ENCODE measurements at places on chromosomes 4 and X. TPM values are rescaled to one million over a fixed set of nuclear protein-coding genes. Genes with fewer than 3 reads are reported as not detected.
A peak's percentile ranks its signal among the peaks of the same experiment; 100 is the strongest.

DNA sequence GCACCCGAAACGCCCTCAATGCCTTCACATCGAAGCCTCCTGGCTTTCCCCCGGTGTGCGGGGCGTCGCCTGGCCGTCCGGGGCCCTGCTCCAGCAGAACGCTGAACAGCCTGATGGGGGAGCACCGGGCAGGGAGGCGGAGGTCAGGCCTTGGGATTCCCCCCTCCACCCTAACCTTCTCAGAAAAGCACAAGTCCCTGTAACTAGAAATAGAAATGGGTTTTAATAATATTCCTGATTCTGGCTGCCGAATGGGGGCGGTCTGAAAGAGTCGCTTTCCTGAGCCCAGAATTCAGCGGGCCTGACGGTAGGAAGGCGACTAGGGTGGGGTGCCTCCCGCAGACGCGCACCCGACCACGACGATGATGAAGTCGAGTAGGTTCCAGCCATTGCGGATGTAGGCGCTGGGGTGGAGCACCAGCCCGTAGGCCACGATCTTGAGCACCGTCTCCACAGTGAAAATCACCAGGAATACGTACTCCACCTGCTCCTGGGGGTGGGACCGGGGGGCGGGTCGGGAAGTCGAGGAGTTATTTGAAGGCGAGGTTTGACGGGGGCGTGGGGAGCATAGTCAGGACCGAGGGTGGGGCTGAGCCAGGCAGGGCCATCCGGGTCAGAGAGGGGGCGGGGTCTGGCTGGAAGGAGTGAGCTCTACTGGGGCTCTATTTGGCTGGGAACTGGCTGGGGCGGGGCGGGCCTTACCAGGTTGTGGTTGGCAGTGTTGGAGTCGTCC is 2.5 kb downstream of the CACNA1F start:
- H3K4me3 ChIP-seq = peak overlapping the region; percentile 44
- no peaks in the 10 kb centered on the region for H3K27me3 ChIP-seq
- no peaks in the 10 kb centered on the region for H3K36me3 ChIP-seq
- H3K4me1 ChIP-seq = no peaks in the 10 kb centered on the region
- H3K27ac ChIP-seq = no peak overlapping the region
- peak; percentile 76 for DNase-seq

- H3K4me3 ChIP-seq = no peak overlapping the region
- no peaks in the 10 kb centered on the region for H3K4me1 ChIP-seq
- no peaks in the 10 kb centered on the region for H3K36me3 ChIP-seq
- no peaks in the 10 kb centered on the region for H3K27me3 ChIP-seq
- no peak overlapping the region for H3K27ac ChIP-seq
Measured at GRCh38 chr4:114941503-114941902, 171.9 kb downstream of the NDST4 start.

GRCh38 chrX:19569121-19569805 is 54.0 kb upstream of the MAP3K15 start:
- DNase-seq = no peak
- no peak overlapping the region for H3K4me3 ChIP-seq
- H3K27me3 ChIP-seq = no peaks in the 10 kb centered on the region
- no peaks in the 10 kb centered on the region for H3K36me3 ChIP-seq

The MCTS1 gene
- not detected for total RNA-seq

The RHOXF1 gene
- not detected for total RNA-seq

The F9 gene
- total RNA-seq = 15.0 TPM

GRCh38 chrX:48728653-48729052 is 32.1 kb downstream of the SUV39H1 start:
- H3K4me3 ChIP-seq = no peak overlapping the region
- no peak overlapping the region for H3K27ac ChIP-seq
- H3K4me1 ChIP-seq = no peaks in the 10 kb centered on the region
- H3K36me3 ChIP-seq = no peaks in the 10 kb centered on the region
- no peaks in the 10 kb centered on the region for H3K27me3 ChIP-seq

GRCh38 chrX:88604433-88605221 is 142.4 kb upstream of the CPXCR1 start:
- DNase-seq = no peak
- H3K4me3 ChIP-seq = no peak overlapping the region
- H3K4me1 ChIP-seq = no peaks in the 10 kb centered on the region
- H3K27ac ChIP-seq = no peak overlapping the region

DNA sequence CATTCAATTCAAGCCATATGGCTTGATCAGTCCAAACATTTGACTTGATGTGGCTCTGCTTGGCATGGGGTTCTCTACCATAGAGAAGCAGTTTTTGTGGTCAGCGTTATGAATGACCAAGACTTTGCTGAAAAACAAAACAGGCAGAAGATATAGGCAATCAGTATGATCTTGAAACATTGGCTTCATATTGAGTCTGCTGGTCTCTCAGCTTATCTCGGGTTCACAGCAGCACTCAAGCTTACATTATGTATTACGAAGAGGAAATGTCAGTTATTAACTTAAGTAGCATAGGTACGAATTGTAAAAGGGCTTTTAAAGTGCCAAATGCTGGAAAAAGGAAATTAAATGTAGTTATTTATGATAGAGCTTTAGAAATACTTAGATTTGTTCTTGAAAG is 99.0 kb downstream of the AFF2 start:
- no peaks in the 10 kb centered on the region for H3K36me3 ChIP-seq
- H3K27ac ChIP-seq = no peak overlapping the region
- no peaks in the 10 kb centered on the region for H3K27me3 ChIP-seq
- no peak overlapping the region for H3K4me3 ChIP-seq

The WDFY3 gene
- 30.2 TPM for total RNA-seq

The SERPINA7 gene
- total RNA-seq = 0.75 TPM

DNA sequence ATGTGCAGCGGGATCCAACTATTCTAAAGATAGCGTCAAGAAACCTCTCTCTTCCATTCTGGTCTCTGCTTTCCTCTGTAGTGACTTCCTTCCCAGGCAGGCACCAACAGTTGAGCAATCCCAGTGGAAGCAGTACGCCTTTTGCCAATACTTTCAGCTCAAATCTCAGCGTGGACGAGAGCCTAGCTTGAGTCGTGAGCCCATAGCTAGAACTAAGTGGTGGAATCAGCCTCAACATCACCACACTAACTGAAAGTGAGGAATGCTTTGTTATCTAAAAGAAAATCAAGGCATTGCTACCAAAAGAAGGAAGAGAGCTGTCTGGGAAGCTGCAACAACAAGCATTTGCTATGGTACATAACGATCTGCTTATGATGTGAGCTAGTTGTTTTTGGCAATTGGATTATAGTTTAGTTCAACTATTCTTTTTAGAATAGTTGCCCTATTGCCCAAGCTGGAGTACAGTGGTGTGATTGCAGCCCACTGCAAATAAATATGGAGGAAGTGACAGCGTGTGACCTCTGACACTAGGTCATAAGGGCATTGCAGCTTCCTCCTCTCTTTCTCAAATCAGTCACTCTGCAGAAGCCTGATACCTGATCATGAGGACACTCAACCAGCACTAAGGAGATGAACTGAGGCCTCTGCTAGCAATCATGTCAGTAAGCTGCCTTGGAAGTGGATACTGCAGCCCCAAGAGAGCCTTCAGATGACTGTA is 24.7 kb upstream of the FRYL start:
- DNase-seq = no peak
- H3K4me1 ChIP-seq = peaks cover 9% of the 10 kb centered on the region
- H3K4me3 ChIP-seq = peak overlapping the region; percentile 45
- no peaks in the 10 kb centered on the region for H3K27me3 ChIP-seq
- H3K36me3 ChIP-seq = no peaks in the 10 kb centered on the region

- no peak for DNase-seq
- no peaks in the 10 kb centered on the region for H3K4me1 ChIP-seq
- H3K4me3 ChIP-seq = no peak overlapping the region
- no peaks in the 10 kb centered on the region for H3K27me3 ChIP-seq
Measured at GRCh38 chr4:152273343-152273742, 262.5 kb downstream of the FBXW7 start.

DNA sequence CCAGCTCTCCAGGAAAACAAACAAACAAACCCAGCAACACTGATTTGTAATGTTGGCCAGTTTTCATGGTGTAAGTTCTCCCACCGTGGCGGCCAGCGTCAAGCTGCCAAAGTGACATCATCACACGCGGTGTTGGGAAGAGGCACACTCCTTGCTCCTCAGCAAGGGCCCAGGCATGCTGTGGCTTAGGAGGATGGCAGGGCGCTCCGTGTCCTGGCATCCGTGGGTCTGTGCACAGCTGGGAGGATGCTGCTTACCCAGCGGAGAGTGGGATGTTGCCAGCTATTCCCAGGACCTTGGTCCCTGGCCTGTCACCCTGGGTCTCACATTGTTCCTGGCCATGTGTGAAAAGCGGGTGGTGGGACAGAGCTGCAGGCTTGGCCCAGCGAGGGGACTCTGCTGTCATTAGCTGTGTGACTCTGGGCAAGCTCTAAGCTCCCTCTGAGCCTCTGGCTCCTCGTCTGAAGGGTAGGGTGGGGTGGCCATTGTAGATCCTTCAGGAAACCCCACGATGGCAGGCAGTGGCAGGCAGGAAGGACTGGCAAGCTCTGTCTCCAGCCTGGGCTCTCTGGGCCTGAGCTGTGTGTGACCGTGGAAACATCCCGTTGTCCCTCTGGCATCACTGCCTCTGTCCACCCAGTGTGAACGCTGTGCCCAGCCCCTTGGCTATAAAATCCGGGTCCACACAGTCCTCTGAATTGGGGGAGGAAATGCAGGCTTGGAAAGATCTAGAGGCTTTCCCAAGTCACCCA is 10.8 kb downstream of the PSAPL1 start:
- no peaks in the 10 kb centered on the region for H3K36me3 ChIP-seq
- no peak overlapping the region for H3K27ac ChIP-seq
- H3K4me1 ChIP-seq = no peaks in the 10 kb centered on the region
- no peak overlapping the region for H3K4me3 ChIP-seq

DNA sequence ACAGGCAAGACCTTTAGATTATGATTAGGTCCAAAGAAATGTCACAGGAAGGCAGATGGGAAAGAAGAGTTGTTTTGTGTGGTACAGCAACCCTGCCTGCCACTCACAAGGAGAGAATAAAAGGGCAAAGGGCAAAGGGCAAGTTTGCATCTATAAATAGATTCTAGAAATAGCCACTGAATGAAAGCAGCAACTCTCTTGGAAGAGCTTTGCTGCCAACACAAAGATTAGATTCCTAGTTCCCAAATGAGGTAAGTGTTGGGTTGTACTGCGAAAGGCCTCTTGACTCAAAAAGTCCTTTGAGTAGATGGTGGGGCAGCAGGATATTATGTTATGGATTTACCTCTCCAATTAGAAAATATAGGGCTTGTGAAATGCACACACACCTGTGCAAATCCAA is 61.2 kb downstream of the MOSPD2 start:
- no peaks in the 10 kb centered on the region for H3K27me3 ChIP-seq
- no peak for DNase-seq
- no peaks in the 10 kb centered on the region for H3K4me1 ChIP-seq
- H3K4me3 ChIP-seq = no peak overlapping the region
- no peaks in the 10 kb centered on the region for H3K36me3 ChIP-seq
- H3K27ac ChIP-seq = no peak overlapping the region

- H3K4me3 ChIP-seq = peak overlapping the region; percentile 89
- H3K4me1 ChIP-seq = peaks cover 23% of the 10 kb centered on the region
- H3K27ac ChIP-seq = peak overlapping the region; percentile 99
- H3K36me3 ChIP-seq = no peaks in the 10 kb centered on the region
- no peak for DNase-seq
Measured at GRCh38 chr4:82373486-82373815, 340 bp downstream of the HNRNPD start.

The DCLK2 gene
- total RNA-seq = 34.2 TPM

- DNase-seq = no peak
- no peak overlapping the region for H3K4me3 ChIP-seq
- no peaks in the 10 kb centered on the region for H3K36me3 ChIP-seq
Measured at GRCh38 chrX:79412972-79413371, 45.8 kb upstream of the ITM2A start.

DNA sequence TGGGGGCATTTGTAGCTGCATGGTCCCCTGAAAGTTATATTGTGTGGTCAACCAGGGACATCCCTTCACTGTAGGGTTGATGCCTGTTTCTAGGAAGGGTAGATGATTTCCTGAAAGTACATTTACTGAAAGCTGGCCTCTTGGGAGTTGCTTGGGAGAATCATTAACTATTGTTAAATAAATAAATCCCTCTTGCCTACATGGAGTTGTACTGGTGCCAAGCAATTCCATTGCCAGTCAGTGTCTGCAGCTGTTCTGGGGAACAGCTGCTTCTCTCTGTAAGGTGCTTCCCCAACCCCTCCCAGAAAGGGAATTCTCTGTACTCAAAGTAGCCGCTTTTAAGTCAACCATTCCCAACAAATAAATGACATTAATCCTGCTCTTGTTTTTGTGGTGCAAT is 51.1 kb downstream of the C4orf51 start:
- H3K27me3 ChIP-seq = no peaks in the 10 kb centered on the region
- peaks cover 22% of the 10 kb centered on the region for H3K4me1 ChIP-seq
- no peak overlapping the region for H3K4me3 ChIP-seq
- H3K36me3 ChIP-seq = no peaks in the 10 kb centered on the region
- H3K27ac ChIP-seq = no peak overlapping the region

- no peaks in the 10 kb centered on the region for H3K36me3 ChIP-seq
- H3K4me3 ChIP-seq = no peak overlapping the region
- no peaks in the 10 kb centered on the region for H3K27me3 ChIP-seq
- no peak overlapping the region for H3K27ac ChIP-seq
Measured at GRCh38 chrX:69015156-69015555, 150.1 kb downstream of the PJA1 start.

The ETDB gene
- not detected for total RNA-seq

DNA sequence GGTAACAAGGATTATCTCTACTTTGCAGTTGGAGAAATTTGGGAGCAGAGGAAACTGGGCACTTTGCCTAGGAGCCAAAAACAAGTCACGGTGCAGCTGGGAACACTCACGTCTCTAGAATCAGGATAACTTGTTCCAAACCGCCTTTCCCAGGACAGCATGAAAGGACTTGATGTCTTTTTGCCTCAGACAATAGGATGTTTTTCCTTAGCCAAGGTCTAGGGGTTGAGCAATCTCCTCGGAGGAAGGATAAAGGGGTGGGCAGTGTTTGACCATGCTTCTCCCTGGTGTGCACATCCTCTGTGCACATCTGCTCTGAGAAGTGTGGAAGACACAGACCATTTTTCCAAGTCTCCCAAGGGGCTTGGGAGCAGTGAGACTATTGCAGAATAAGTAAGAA is 1.7 kb upstream of the SPARCL1 start:
- DNase-seq = peak; percentile 89
- no peaks in the 10 kb centered on the region for H3K36me3 ChIP-seq
- H3K27me3 ChIP-seq = no peaks in the 10 kb centered on the region
- peak overlapping the region; percentile 71 for H3K4me3 ChIP-seq
- H3K27ac ChIP-seq = peak overlapping the region; percentile 91

- no peaks in the 10 kb centered on the region for H3K4me1 ChIP-seq
- no peak overlapping the region for H3K4me3 ChIP-seq
- no peak overlapping the region for H3K27ac ChIP-seq
- H3K36me3 ChIP-seq = peaks cover 13% of the 10 kb centered on the region
Measured at GRCh38 chr4:78899302-78899701, 39.9 kb downstream of the PAQR3 start.
